Cerebellar nuclear complex (tissue), 1 donor: ENCODE measurements at places on chromosomes 4 and X.

DNA sequence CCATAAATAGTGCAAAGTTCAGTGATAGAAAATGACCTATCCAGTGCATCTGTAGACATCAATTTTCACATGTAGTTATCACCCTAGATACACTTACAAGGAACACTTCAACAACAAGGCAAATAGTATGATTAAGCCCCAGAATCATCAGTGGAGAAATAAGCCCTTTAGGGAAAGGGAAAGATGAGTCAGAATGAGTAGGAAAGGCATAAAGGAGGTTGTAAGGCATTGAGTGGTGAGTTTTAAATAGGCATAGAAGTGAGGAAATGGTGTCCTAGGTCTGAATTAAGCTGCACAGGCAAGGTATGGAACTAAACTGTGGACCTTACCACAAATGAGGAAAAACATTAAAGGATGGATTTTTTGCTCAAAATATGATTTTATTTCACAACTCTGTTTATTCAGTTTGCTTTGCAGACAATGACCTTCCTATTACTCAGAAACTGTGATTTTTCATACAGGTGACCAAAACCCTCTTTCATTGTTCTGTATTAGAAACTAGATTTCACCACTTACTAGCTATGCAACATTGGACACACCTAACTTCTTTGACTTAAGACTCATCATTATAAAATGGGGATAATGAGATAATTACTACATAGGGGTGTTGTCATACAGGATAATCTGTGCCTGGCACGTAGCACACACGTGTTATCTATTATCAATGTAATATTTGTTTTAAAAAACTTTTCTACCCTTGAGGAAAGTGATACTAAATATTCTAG is 57.0 kb upstream of the MAP9 start:
- DNase-seq: no peak

- no peak for DNase-seq
Measured at GRCh38 chr4:144903953-144904711, 193.9 kb downstream of the ANAPC10 start.

DNA sequence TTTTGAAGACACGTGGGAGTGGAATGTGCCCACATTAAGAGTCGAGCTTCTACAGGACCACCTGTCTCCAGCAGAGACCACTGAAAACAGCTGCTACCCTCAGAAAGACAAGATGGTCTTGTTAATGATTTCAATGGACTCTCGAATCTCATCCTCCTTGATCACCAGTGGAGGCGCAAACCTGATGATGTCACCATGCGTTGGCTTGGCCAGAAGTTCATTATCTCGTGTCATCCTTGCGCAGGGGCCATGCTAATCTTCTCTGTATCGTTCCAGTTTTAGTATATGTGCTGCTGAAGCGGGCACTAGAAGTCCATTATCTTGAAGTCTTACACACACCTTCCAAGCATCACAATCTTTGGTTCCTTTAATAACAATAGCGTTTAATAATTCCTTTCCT is 23.3 kb downstream of the SPACA5B start:
- DNase-seq: no peak

GRCh38 chr4:59818656-59819055 is 1381.5 kb upstream of the ADGRL3 start:
- no peak for DNase-seq

DNA sequence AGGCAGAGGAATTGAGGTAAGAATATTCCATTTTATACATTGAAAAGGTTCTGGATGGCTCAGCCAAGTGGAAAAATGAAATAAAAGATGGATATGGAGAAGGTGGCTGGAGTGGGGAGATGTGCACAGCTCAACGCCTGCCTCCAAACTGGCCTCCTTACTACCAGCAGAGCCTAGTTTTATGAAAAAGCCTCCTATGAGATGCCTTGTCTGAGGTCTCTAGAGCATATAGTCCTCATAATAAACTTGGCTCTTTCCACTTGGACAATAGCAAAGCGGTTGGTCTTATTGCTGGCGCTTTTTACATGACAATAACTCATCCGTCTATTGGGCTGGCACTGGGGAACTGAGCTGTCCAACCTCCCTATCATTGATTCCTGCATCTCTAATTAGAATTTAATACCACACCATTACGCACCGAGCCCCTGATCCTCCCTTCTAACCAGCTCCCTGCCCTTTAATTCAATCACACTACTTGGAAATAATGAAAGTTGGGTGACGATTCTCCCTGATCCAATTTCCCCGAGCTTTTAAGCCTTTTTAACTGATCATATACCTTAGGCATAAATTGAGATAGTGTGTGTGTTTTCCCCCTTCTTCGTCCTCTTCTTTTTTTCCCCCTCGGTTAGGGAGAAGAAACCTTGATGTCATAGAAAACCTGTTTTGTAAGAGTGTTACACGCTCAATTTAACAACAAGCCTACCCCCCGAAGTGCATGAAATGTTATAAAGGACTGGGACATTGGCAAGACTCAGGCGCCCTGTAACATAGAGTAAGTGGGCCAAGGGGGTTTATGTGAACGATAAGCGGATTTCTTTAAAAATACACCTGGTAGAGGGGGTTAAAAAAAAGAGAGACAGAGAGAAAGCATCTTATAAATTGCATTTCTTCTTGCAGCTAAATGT is at the start of gene PHOX2B:
PHOX2B (minus strand) TSS at position 155 of the 905 bp plus-strand sequence; CDS start at position 40, 115 bp downstream.
- no peak for DNase-seq

- DNase-seq: no peak
Measured at GRCh38 chrX:50075630-50076339, 125.0 kb downstream of the AKAP4 start.

DNA sequence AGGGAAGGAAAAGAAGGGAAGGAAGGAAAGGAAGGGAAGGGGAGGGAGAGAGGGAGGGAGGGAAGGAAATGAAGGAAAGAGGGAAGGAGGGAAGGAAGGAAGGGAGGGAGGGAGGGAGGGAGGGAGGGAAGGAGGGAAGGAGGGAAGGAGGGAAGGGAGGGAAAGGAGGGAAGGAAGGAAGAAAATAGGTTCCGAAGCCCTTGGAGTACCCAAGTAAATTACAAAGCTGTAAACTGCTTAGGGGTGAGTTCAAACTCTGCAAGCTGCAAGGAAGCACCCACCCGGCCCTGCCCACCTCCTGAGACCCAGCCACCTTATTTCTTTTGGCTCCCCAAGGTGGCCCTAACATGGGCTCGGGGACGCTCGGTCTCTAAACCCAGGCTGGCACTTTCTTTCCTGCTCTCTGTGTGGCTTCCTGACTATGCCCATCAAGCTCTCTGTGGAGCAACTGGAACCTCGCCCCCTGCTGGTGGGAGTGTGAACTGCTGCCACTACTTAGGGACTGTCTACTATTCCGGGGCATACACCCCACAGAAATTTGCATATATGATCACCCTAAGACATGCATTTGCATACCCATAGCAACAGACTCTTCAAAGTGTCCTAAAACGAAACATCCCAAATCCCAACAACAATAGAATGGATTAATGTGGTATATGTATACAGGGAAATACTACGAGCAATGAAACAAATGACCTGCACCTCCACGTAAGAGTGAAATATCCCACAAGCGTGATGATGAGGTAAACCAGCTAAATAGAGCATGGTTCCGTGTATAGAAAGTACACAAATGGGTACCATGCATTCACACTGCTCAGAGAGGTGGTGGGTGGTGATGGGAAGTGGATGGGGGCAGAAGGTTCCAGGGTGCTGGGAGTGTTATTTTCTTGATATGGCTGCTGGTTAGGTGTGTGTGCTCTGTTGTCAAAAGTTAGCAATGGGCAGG is 151.7 kb upstream of the TBL1X start:
- no peak for DNase-seq

DNA sequence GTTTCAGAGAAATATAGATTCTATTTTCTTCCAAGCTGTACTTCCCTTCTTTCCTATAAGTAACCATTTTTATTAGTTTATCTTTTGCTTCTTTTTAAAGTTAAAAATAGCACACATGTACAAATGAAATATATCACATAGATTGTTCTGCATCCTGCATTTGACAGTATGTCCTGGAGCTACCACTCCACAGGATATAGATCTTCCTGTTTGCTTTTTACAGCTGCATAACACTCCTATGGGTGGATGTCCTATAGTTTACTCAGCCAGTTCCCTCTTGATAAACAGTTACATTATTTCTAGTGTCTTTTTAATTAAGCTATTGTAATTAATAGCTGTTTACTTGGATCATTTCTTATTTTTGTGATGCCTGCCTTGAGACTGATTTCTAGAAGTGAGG is 301.6 kb upstream of the DDX53 start:
- DNase-seq: no peak

DNA sequence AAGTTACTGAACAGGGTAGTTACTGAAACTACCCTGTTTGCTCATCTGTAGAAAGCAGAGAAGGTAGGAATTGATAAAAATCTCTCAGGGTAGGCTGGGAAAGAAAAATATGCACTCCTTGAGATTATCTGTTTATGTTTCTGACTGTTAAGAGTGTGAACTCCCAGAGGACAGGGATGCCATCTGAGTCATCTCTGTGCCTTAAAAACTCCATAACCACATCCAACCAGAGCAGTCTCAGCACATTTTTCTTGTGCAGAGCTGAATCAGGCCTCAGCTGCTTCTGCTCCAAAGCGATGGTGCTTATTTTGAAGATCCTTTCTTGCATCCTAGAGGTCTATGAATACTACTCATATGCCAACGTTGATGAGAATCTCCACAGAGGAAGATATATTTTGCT is 9.9 kb downstream of the CENPVL3 start:
- DNase-seq: no peak
